ENCODE measurements at places on chromosomes 12 and 14.

DNA sequence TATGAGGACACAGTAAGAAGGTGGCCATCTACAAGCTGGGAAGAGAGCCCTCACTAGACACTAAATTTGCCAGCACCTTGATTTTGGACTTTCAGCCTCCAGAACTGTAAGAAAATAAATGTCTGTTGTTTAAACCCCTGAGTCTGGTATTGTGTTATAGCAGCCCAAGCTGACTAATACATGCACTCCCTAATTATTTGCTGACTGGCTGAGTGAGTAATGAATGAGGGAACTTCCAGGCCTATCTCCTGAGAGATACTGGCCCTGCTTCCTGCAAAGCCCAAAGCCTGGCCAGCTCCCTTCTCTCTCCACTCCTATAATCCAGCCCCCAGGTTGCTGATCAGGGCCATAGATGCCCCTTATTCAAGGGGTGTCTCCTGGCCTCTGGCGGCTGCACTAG is 120.0 kb upstream of the NOS1 start:
- no peak for DNase-seq

DNA sequence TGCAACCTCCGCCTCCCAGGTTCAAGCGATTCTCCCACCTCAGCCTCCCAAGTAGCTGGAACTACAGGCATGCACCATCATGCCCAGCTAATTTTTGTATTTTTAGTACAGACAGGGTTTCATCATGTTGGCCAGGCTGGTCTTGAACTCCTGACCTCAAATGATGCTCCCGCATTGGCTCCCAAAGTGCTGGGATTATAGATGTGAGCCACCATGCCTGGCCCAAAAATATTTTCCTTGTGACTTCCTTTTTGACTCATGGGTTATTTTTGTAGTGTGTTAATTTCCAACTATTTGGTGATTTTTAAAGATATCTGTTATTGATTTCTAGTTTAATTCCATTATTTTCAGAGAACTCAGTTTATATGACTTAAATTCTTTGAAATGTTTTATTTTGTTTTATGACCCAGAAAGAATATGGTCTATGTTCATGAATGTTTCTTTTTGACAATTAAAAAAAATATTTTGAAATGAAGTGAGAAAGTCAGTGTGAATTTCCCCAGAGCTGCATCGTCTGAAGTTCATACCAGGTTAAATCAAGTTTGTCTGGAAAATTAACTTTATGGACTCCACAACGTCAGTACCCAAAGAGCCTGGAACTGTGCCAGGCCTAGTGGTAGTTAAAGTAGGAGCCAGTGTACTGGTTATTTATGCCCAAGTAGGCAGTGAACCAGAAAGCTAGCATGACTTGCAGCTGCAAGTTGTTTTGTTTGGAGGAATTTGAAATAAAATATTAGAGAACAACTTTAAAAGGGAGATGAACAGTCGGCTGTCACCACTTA is 2.8 kb upstream of the CDKL1 start:
- no peak for DNase-seq

GRCh38 chr14:68104518-68104917 is 284.9 kb downstream of the RAD51B start:
- DNase-seq, result no peak

- no peak for DNase-seq
Measured at GRCh38 chr14:64928239-64929013, 14.1 kb downstream of the GPX2 start.

- DNase-seq, result no peak
Measured at GRCh38 chr12:52628111-52628507, 9.8 kb upstream of the KRT73 start.

- no peak for DNase-seq
Measured at GRCh38 chr14:36582011-36582873, at the start of gene NKX2-8. NKX2-8 (minus strand) TSS chr14:36582614; CDS start chr14:36582389, 225 bp downstream.

- DNase-seq, result no peak
Measured at GRCh38 chr12:1739368-1739767, 48.5 kb downstream of the ADIPOR2 start.

DNA sequence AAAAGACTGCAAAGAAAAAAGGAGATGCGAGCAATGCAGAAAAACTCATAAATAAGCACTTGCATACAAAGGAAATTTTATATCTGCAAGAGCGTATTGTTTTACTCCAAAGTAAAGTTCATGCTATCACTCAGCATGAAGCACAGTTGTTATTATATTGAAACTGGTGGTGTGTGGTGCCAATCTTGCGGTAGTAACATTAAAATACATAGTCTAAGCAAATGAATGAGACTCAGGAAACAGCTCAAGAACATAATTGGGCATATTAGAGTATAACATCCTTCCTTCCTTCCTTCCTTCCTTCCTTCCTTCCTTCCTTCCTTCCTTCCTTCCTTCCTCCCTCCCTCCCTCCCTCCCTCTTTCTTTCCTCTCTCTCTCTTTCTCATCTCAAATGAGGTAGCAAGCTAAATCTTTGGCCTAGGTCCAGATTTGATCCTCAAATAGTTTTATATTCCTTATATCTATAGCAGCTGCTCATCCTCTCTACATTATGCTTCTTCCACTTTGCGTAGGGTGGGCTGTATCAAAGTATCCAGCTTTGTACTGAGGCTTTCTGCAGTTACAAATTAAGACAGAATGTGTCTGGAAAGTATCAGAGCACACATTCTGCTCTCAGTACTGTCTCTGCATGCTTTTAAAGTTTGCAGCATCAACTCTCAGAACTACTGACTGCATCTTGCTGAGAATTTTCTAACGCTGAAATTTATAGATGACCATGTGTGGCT is 718.3 kb downstream of the RERGL start:
- DNase-seq, result no peak

DNA sequence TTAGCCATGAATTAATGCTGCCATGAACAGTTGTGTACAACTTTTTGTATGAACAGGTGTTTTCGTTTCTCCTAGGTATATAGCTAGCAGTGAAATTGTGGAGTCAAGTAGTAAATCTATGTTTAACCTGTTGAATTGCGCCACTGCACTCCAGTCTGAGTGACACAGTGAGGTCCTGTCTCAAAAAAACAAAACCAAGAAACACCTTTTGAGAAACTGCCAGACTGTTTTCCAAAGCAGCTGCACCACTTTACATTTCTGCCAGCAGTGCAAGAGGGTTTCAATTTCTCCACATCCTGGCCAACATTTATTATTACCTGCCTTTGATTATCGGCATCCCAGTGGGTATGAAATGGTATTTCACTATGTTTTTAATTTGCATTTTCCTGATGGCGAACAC is 3.3 kb upstream of the PLEKHG3 start:
- no peak for DNase-seq

DNA sequence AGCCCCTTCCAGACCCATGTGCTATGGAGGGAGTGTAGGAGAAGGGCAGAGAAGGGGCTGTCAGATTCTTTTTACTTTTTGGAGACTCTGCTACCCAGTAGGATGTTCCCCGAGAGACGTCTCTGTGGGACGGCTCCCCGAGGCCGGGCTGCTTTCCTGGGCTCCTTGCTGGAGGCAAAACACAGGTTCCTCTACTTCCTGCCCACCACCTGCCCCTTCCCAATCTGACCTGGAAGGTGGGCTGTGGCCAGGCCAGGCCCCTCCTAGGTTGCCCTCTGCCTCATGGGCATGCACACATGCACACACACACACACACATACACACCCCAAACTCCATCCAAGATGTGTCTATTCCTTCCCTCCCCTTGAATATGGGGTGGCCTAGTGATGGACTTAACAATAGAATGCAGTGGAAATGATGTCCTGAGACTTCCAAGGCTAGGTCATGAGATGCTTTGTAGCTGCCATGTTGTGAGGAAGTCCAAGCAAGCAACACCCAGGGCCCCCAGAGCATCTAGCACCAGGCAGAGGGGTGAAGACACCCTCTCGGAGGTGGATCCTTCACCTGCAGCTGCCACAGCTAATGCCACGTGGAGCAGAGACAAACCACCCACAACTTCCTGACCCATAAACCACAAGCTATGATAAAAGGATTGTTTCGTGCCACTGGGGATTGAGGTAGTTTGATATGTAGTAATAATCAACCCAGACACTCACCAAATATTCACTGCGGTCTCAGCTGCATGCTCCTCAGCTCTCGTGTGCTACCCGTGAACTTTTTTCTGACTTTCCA is 1.6 kb upstream of the ASB2 start:
- DNase-seq, result peak; percentile 75

GRCh38 chr14:65664436-65664835 is 251.9 kb downstream of the FUT8 start:
- DNase-seq, result no peak

DNA sequence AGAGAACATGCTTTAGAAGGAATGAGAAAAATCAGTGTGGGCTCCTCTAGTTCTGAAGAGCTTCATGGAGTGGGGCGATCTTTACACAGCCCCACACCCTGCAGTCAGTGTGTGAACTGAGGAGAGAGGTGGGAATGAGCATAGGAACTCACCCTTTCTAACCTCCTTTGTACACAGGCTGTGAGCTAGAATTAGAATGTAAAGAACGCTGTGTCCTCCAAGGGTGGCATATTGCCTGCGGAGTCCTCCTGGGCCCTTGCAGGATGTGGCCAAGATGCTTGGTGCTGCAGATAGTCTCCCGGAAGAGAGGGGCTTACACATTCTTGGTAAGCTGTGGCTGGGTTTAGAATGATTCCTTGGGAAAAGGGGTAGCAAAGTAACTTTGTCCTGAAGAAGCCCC is 43.9 kb downstream of the NINJ2 start:
- DNase-seq, result no peak

DNA sequence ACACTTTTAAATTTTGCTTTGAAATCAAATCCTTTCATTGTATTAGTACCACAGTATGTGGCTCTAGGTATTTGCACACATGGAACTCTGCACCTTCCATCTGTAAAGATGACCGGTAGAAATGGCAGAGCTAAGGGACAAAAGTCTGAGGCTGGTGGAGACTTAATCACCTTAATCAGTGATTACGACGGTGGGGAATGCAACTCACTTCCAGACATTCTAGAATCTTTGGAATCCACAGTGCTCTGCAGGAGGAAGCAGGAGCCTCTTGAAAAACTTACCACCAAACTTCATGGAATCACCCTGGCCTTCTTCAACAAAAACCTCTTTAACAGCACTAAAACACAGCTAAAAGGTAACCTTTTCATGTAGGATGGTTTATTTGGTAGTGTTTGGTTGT is 3.9 kb upstream of the DACT1 start:
- no peak for DNase-seq

GRCh38 chr14:94699831-94700230 is 70.1 kb downstream of the GSC start:
- DNase-seq, result no peak

DNA sequence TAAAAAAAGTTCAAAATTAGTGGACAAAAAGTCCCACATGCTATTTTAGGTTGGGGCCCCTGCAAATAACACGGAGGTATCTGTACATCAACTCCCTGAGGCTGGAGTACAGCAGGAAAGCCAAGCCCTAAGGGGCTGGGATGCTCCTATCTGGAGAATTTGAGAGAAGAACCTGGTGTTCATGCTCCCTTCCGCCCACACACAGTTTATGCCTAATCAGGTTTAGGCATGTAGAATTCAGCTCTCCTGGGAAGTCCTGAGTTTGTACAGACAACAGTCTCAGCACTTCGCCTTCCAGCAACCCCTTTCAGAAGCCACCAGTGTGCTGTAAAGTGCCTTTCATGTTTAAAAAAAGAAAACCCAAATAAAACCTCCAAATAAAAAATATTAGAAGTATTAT is 237.3 kb upstream of the GRIP1 start:
- DNase-seq, result no peak

Measured in CD4-positive, alpha-beta T cell treated with Interleukin-4 for 1 hour (primary cell).